Activated CD4-positive, alpha-beta T cell treated with anti-CD3 and anti-CD28 coated beads, Interleukin-10, Interleukin-2, amounts not matched to agents 100 ng/mL and 50 ng/mL, durations not matched to agents 16 hours and 8 hours (primary cell): ENCODE measurements at places on chromosomes 16 and 17.
A peak's percentile ranks its signal among the peaks of the same experiment; 100 is the strongest.

- DNase-seq: no peak
Observed at GRCh38 chr16:87939562-87940423, 3.5 kb upstream of the CA5A start.

DNA sequence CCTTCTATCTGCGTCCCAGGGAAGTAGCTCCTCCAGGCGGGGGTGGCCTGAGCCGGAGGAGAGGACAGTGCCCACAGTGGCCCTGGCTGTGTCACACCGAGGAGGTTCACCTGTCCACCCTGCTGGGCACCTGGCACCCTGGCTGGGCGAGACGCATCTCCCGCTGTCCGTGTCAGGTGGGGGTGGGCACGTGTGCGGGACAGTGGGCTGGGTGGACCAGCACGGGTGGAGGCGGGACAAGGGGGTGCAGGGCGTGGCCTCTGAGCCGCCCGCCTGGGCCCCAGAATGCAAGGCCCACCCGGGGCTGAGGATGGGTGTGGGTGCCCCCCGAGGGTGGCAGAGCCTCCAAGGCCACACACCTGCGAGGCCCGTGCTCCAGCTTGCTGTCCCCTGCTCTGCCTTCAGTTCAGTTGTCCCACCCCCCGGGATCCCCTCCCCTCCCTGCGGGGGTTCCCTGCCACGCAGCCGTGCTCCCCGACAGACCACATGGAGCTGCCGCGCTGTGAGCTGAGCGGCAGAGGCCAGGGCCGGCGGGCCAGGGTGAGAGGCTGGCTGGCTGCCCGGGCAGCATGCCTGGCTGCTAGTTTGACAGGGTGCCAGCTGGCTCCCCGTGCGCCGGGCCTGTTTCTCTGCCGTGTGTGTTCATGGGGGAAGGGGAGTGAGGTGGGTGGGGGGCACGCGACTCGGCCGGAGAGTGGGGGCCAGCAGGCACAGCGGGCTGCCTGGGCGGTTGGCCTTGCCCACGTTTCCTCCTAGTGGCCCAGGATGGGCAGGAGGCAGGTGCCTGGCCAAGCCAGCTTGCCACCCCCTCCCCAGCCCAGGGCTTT, 33.9 kb downstream of the BAHCC1 start:
- DNase-seq: no peak

DNA sequence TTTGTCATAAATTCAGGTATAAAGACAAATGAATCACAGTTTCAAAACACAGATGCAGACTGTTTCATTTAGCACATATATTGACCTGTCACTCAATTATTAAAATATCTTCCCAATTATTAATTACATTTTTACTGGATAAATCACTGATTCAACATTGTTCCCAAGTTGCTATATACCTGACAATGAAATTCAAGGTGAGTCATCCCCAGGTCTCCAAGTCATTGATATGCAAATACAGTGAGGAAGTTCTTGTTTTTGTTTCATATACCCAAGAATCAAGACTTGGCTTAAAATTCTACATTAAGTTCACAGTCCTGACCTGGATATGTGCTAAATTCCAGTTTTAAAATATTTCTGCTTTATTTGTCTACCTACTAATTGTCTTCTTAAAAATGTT, 599.3 kb upstream of the PSMD7 start:
- no peak for DNase-seq

DNA sequence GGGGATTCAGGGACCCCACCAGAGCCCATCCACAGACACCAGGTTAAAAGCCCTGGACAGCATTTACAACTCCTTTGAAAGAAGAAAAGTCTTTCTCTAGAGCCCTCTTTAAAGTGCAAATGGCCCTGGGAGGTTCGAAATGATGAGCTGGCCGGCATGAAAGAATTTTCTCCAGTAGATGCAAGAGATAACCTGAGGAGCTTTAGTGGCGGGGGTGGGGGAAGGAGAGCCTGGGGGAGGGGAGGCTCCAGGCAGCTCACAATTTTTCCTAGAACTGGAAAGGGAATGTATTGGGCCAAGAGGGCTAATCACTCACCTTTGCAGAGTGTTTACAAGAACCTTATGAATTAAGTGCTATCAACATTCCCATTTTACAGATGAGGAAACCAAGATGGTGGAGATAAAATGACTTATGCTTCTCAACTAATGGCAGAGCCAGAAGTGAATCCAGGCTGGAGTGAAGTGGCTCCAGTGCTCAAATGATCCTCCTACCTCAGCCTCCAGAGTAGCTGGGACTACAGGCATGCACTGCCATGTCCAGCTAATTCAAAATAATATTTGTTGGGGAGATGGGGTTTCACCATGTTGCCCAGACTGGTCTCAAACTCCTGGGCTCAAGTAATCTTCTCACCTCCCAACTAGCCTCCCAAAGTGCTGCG, 4.2 kb upstream of the CDH1 start:
- DNase-seq: no peak

DNA sequence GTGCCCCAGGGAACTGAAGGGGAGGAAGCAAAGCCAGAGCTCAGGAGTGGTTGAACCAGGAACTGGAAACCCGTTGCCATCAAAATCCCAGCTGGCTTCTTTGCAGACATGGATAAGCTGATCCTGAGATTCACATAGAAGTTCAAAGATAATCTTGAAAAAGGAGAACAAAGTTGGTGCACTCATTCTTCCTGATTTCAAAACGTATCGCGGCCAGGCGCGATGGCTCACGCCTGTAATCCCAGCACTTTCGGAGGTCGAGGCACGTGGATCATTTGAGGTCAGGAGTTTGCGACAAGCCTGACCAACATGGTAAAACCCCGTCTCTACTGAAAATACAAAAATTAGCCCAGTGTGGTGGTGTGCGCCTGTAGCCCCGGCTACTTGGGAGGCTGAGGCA, 7.1 kb downstream of the RAP1GAP2 start:
- no peak for DNase-seq

DNA sequence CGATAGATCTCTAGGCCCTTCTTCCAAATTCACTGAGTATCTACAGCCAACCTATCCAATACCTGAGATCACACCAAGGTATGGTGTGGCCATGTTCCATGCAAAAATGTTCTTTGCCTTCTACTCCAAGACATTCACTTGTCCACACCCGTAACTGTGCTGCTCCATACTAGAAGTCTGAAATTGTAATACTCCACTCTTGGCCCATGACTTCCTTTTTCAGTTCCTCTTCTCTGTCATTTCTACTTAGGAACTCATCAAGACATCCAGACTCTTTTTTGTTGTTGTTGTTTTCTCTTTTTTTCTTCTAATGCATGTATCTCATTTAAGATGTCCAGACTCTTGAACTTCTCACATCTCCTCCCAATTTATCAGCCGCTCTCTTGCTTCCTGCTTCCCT, 42.5 kb upstream of the KSR1 start:
- no peak for DNase-seq

GRCh38 chr17:1005361-1005946, 8.5 kb downstream of the TIMM22 start:
- no peak for DNase-seq

GRCh38 chr16:4679156-4679849, 14.1 kb upstream of the NUDT16L1 start:
- DNase-seq: no peak

DNA sequence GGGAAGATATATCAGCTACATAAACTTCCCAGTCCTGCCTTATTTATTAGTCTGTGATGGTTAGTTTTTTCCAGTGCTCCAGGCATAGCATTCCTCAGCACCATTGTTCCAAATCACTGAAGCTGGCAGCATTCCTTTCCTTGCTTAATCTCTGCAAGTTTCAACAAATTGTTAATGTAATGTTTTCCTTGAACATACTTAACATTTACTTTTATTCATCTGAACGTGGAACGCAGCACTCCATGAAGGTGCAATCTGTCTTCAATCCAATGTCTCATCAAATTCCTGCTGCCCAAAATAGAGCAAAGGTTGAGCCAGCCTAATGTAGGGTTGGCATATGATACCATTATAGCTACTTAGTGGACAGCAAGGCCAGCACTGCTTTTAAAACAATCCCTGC, 441.1 kb upstream of the RBFOX1 start:
- DNase-seq: no peak

GRCh38 chr16:57993897-57994296, 6.6 kb downstream of the ZNF319 start:
- DNase-seq: no peak

GRCh38 chr17:29148257-29148789, 31.9 kb downstream of the MYO18A start:
- peak; percentile 11 for DNase-seq

DNA sequence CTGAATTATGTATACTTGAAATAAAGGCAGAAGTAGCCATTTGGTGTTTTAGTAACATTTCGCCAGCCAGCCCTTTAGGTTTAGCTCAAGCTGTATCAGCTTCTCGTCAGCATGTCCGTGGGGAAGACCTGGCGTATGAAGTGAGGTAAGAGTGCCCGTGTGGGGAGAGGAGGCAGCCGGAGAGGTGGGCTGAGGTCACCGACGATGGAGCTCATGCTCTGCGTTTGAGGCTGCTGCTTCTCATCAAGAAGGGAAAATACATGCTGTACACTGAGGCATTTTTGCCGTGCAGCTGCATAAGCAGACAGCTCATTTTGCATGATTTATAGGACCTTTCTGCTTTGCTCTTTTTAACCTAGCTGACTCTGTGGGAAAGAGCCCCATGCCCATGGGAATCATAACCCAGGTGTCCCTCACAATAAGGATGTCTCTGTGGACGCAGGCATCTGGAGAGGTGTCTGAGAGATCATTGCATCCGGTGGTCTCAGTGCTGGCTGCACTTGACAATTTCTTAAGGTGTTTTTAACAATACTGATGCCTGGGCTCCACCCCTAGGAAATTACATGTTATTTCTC, 179.1 kb downstream of the ABCC12 start:
- no peak for DNase-seq

DNA sequence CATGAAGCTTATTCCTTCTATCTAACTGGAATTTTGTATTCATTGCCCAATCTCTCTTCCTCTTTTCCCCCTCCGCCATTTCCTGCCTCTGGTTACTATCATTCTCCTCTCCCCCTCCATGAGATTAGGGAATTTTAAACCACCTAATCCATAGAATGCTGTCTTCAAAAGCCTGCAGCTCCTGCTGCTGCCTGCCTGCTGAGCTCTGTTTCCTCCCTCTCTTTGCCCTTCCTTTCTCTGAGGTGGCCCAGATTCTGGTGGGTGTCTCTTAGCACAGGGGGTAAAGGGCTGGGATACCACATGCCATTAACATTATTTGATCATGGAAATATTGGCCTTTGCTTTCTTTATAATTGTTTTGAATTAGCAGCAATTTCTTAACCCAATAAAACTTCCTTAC, 241.6 kb downstream of the CNTNAP4 start:
- no peak for DNase-seq

DNA sequence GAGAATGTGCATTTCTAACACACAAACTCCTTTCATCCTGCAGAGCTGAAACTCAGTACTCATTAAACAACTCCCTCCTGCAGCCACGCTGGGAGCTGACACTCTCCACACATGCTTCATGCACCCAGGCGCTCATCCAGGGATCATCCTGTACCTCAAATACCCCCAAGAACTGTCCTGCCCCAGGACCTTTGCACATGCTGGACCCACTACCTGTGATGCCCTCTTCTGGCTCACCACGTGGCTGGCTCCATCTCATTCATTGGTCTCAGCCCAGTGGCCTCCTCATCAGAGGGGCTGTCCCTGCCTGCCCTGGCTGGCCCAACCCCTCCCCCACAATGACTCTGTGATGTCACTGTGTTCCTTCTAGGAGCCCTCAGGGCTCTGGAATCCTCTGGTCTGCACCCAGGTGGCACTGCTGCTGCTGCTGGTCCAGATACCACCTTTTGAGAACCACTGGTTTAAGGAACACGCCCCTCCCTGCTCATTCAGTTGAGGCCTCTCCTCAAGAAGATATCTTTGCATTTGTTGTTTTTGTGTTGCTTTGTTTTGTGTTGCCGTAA, 160.9 kb upstream of the FOXF1 start:
- no peak for DNase-seq

- no peak for DNase-seq
Observed at GRCh38 chr17:27944546-27945332, 51.6 kb upstream of the LYRM9 start.

- peak; percentile 39 for DNase-seq
Observed at GRCh38 chr16:21684199-21684598, 20.4 kb downstream of the OTOA start.

DNA sequence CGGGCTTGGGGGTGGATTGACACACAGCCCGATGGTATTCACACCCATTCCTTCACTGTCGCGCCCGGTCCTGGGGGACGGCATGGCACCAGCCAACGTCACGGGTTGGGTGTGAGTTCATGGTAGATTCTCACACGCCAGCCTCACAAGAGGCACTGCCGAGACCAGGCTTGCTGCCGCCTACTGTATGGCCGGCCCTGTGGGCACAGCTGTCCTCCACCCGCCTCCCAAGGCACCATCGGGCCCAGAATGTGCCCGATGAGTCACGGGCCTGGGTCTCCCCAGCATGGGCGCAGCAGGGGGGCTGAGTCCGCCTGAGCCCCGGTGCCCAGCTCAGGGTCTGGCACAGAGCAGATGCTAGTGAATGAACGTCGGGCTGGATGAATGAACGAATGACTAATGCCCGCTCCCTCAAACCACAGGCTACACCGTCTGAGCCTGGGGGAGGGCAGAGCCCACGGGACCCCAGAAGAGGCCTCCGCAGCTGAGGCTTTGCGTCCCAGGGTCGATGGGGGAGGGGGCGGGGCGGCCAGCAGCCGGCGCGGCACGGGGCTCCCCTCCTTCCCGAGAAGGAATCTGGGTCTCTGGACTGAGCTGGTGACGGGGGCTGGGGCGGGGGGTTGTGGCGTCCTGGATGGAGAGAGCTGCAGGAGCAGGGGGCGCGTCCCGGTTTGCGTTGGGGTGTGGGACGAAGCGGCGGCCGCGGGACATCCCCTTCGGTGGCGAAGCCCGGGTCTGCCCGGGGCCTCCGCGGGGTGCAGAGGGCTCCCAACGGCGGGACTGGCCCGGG, 829 bp downstream of the PITPNM3 start:
- DNase-seq: no peak

DNA sequence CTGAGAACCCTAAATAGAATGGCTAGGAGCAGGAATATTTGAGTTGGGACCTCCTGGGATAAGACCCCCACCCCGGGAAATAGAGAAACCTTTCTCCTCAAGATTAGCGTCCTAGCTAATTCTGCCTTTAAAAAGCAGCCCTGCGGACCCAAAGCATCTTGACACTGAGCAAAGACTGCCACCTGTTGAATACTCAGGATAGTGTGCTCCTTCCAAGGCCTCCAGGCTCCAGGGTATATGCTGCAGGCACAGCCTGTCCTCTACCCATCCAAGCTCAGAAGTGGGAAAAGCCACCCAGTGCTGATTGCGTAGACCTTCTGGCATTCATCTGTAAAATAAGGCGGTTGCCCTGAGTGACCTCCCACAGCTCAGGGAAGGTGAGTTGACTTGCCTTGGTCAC, 456.2 kb upstream of the DYNLRB2 start:
- DNase-seq: peak; percentile 27

GRCh38 chr17:83177611-83178532, 98.5 kb downstream of the METRNL start:
- no peak for DNase-seq

GRCh38 chr17:80146121-80147034, 550 bp downstream of the EIF4A3 start:
- DNase-seq: peak; percentile 40

DNA sequence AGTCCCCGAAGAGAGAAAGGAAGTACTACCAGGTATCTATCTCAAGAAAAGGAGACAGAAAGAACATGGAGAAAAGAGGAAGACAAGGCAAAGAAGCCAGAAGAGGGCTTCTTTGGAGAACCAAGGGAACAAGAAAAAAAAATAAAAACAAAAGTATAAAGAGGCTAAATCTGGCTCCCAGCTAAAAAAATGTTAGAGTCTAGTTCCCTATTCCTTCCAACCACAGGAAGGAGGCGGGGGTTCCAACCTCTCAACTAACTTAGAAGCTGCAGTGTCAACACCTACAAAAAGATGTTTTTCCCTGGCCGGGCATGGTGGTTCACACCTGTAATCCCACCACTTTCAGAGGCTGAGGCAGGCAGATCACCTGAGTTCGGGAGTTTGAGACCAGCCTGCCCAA, 13.4 kb downstream of the UTP6 start:
- no peak for DNase-seq
